ENCODE measurements at places on chromosomes 16 and 17.

- no peak for DNase-seq
These were observed 5.0 kb downstream of the NFATC3 start for GRCh38 chr16:68090130-68090529.

GRCh38 chr17:37300683-37301082 is 75.1 kb upstream of the C17orf78 start:
- DNase-seq = no peak

DNA sequence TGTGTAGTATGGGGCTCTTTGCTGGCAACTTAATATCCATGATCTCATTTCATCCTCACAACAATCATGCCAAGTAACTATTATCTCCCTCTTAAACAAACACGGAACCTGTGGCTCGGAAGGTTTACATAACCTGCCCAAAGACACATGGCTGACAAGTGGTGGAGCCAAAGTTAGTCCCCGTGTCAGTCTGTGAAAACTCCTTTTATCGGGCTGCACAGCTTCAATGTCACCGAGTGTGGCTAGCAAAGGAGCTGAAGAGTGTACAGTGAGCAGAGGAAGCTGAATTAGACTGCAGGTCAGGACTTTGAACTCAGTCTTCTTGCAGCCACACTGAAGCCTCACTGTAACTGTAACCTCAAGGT is 80.3 kb downstream of the PARN start:
- no peak for DNase-seq

GRCh38 chr16:10136916-10137315 is 45.3 kb downstream of the GRIN2A start:
- no peak for DNase-seq

DNA sequence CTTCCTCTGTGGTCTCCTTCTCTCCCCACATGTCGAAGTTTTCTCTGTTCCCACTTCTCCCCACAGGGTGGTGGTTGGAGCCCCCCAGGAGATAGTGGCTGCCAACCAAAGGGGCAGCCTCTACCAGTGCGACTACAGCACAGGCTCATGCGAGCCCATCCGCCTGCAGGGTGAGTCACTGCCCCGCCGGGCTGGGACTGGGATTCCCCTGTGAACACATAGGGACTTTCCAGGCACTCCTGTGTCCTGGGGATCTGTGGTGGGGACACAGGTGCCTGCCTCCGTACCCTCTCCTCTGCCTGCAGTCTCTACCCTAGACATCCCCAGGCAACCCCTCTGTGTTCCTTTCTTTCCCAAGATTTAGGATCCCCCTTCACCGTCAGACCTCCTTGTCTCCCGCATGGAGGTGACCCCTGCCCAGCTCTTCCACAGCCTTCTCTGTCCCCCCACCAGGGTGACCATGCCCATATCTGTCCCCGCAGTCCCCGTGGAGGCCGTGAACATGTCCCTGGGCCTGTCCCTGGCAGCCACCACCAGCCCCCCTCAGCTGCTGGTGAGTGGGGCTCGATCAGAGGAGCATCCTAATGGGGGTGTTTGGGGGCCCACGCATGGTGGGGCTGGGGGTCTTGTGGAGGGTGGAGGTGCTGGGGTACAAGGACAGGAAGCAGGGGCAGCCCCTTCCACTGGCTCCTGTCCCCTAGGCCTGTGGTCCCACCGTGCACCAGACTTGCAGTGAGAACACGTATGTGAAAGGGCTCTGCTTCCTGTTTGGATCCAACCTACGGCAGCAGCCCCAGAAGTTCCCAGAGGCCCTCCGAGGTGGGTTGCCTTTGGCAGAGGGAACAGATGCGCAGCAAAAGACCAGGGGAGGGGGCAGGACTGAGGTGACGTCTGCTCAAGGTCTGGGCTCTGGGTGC is 5.8 kb downstream of the ITGAM start:
- DNase-seq = peak; percentile 69

DNA sequence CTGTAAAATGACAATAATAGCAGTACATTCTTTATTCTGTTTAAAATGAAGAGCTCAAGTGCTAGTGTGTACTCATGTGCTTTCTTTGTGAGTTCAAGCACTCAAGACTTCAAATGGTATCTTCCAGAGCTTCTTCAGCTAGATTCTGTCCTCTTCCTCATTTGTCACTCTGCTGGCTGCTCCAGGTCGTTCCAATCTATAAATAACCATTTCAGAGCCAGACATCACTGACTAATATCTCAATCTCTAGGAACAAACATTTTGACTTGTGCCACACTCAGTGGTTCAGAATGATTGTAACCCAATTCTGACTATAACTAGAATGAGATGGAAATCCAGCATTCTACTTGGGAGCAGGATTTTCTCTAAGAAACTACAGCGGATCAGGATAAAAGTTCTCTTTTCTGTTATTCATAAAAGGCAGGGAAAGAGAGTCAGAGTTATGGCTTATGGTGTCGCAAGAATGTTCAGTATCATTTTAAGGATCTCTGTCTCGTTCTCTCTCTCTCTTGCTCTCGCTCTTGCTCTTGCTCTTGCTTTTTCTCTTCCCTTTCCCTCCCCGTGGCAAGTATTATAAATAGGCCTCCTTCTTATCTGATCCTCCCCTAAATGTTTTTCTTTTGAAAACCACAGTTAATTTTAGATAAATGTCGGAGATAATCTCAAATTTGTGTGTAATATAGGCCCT is 116.3 kb upstream of the MAF start:
- DNase-seq = no peak

- DNase-seq = no peak
These were observed 80.7 kb downstream of the TIMM22 start for GRCh38 chr17:1077581-1077985.

DNA sequence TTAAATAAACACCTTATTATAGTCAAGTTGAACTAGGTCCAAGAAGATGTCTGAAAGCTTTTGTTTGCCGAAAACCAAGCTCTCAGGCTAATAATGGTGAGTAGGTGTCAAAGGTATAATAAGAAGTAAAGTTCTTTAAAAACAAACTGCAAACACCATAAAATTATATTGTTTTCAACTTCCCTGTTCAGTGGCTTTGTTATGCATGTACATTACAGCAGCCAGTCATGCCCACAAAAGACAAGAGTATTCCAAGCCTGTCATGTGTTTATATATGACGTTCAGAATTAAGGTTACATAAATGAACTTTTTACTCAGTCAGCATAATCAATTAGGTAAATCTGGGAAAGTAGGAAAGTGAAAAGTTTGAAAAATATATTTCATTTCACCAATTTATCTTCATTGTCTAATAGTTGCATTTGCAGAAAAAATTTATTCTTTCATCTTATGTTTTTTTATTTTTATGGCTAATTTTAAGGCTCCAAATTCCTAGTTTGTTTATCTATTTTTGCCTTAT is 928.7 kb upstream of the SOX9 start:
- DNase-seq = no peak

DNA sequence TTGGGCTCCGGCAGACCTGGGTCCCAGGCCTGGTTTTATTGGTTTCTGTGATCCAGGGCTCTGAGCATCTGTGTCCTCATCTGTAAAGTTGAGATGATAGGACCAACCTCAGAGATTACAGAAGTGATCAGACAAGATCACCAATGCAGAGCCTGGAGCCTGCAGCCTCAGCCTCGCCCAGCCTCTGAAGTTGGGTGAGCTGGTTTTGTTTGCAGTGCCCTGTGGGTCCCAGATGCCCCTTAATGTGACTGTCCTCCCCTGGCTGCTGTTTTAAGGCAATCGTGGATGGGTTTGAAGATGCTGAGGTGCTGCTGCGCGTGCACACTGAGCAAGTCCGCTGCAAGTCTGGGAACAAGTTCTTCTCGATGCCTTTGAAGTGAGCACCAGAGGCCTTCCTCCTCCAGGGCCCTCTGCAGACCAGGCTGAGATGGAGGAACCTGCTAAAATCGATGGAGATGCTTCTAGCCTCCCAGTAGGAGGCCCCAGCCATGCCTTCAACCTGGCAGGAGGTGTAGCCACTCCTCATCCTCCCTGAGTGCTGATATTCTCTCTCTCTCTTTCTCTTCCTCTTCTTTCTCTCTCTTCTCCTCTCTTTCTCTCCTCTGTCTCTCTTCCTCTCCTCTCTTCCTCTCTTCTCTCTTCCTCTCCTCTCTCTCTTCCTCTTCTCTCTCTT is 5.6 kb upstream of the MMP15 start:
- DNase-seq = no peak

DNA sequence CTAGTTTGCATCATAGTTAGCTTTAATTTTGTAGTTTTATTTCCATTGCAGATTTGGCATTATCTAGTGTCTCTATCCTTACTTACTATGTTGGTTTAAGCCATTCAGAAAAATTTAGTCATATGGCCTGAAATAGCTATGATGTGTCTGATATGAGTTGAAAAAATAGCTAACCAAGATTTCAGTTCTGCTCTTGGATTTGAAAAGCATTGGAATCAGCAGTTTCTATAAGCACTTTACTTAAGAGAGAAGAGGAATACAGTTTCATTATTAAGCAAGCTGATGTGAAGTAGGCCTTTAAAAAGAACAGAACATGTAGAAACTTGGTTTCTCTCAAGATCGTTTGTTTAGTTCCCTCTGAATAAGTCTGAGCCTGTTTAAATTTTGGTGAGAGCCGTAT is 25.9 kb downstream of the LPCAT2 start:
- no peak for DNase-seq

- DNase-seq = peak; percentile 70
These were observed 46.5 kb downstream of the TEX2 start for GRCh38 chr17:64216338-64217248.

DNA sequence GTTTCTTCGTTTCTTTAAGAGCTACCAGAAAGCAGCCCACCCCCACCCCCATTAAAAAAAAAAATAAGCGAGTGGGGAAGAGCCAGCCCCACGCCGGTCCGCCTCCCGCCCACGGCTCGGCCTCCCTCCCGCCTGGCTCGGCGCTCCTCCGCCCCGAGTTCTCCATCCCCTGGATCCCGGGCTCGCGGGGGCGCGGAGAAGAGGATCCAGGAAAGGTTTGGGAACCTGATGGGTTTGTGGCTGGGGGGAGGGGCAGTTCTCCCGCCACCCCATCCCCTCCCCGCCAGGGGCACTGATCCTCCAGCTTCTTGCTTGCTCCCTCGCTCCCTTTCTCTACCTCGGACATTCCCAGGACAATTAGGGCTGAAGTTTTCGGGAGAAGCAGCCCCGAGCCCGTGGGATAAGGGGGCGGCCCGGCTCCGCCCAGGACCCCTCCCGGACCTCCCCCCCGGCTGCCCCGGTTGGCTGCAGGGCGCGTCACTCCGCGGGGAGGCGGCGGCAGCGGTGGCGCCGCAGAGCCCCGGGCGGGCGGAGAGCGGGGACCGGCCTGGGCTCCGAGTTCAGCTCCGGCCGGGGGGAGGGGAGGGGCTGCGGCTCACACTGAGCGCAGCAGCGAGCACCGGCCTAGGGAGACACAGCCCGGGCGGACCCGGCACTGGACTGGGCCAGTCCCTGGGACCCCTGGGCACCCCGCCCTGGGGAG is 1.0 kb upstream of the SALL1 start:
- peak; percentile 81 for DNase-seq

GRCh38 chr17:80599546-80600305 is 55.1 kb downstream of the RPTOR start:
- DNase-seq = no peak

GRCh38 chr16:85491798-85492294 is 121.3 kb upstream of the GSE1 start:
- no peak for DNase-seq

DNA sequence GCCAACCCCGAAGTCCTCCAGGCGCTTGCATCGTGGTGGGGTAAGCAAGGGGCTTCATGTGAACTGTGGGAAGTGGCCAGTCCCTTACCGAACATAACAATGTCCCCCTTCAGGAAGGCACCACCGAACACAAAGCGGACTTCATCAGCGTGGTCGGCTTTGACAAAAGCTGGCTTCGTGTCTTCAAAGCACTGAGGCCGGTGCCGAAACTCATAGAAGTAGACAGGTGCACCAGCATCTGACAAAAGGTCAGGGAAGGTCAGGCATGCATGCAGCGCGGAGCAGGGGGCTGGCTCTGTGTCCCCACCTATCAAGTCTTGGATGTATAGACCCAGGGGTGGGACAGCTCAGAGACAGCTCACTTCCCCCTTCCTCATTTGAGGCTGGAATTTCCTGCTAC is 16.6 kb upstream of the CES1 start:
- no peak for DNase-seq

- DNase-seq = no peak
These were observed 23.4 kb downstream of the NMRAL1 start for GRCh38 chr16:4450931-4451519.

Measured in EL (cell line).